HuH-7 (cell line): ENCODE measurements at places on chromosomes 16 and 17.

DNA sequence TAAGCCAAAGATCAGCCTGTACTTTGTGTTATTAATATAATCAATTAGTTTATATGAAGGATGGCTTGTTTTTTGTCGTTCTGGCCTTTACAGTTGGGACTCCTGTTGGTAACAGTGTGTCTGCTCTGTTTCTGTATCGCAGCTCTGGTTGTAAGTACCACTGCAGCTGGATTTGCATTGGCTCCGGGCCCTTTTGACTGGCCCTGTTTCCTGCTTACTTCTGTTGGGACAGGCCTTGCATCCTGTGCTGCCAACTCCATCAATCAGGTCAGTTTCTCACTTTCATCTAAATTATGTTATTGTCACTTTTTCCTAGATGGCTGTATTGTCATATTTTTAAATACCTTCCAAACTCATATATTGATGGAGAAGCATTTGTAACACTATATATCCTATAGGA, 32.7 kb downstream of the COX10 start:
- DNase-seq = no peak

DNA sequence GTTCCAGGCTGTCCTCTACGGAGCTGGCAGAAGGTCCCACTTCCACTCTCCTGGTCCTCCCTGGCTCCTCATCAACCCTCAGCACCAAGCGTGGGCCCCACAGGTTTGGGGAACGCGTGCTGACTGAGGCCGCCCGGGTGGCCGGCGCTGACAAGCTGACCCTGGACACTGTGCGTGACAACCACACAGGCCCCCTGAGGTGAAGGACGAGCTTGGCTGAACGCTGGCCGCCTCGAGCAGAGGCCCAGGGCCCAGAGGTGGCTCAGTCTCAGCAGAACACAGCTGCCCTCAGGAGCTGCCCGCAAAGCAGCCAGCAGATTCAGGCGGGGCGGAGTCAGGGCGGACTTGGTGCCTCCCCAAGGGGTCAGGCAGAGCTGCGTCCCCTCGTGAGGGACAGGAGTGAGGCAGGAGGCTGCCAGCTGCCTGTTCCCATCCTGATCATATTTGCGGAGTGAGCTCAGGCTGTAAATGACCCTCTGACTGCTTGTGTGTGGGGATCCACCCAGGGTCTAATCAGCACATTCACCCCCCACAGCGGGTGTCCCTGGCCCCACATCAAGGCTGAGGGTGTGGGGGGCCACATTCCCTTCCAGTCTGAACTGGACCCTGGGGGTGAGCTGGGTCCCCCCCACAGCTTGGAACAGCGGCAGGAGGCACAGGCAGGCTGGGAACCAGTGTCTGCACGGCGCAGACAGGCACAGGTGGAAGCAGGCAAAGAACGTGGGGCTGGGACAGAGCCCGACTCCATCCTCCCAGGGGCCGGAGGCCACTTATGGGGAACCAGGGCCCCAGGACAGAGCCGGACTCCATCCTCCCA, 105.1 kb upstream of the METRNL start:
- no peak for DNase-seq

DNA sequence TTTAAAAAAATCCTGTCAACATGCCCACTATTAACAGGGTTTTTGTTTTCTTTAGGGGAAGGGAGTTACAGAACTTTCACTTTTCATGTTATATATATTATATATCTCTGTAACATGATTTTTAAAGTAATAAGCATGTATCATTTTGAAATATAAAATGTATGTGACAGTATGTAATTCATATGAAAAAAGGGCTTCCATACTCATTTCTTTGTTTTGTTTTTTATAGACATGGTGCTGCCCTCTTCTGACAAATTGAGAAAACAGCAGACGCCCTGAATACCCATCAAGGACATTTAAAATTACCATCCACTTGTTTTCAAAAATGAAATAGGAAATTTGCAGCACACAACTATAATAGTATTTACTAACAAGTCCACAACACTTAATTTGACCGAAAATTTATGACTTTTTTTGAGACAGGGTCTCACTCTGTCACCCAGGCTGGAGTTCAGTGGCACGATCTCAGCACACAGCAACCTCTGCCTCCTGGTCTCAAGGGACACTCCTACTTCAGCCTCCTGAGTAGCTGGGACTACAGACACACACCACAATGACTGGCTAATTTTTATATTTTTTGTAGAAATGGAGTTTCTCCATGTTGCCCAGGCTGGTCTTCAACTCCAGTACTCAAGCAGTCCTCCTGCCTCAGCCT, 30.4 kb downstream of the CFDP1 start:
- peak; percentile 31 for DNase-seq

DNA sequence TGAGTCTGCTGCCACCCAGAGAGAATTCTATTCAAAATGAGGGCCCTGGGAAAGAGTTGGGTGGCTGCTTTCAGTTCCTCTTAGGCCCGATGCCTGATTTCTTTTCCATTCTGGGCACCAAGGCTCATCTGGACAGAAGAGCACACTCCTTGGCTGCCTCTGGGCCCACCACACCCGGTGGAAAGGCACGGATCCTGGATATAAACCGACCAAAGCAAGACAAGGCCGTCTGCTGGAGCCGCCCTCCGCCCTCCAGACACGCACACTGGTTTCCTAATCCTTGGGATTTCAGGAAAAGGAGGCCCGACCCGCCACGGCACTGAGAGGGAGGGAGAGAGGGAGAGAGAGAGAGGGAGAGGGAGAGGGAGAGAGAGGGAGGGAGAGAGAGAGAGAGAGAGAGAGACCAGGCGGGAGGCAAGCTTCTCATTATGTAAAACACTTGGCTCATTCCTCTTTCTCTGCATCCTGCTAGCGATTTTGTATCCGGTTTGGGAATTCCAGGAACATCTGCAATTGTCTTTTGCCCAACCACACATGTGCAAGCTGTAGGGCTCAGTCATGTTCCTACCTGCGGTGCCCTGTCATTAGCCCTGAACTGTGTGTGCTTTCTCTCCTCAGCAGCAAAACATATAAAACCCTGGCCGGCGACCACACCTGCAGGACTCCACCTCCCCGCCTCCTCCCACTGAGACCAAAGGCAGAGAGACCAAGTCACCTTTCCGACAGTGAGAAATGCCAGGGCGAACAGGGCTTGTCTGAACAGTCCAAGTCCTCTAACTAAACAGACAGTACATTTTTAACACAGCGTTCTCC, 347.2 kb downstream of the SOX9 start:
- DNase-seq = no peak

GRCh38 chr16:85335584-85336491, 223.6 kb upstream of the CIBAR2 start:
- DNase-seq = no peak
